ENCODE measurements at places on chromosomes 5 and 9.

DNA sequence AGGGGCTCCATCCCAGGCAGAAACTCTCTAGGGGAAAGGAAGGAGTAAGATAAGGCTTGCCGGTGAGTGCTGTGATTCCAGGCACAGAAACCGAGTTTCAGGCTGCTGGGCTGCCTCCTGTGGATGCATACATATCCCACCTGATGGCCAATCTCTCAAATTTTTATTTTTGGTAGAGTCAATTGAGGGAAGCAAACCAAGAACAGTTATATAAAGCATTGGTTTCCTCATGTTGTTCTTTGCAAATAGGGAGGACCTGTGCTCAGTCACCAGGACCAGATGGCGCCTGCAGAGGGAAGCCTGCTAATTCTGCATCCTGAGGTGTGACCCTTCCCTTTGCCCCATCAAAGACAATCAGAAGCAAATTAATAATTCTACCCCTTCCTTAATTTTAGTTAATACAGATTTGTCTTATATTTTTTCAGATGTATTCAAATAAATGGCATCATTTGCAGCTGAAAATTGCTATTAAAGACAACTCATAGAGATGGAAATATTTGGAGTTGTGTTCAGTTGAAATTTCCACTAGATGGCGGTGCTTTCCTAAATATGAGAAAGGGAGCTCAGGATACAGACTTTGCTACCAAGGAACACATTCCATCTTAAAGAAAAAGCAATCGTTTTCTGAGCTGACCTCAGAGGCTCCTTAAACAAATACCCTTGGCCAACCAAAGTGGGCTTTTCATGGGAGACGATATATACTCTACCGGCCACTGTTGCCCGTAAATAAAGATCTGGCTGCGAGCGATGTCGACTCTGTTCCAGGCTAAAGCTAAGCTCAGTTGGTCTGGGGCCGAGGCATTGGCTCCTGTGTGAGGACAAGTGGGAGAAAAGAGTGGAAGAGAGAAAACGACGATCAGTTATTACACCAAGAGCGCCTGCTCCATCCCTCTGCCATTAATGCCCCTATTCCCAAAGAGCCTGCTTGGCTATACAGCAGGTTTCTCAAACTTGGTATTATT, 225.7 kb upstream of the KLF9 start:
- DNase-seq: no peak

DNA sequence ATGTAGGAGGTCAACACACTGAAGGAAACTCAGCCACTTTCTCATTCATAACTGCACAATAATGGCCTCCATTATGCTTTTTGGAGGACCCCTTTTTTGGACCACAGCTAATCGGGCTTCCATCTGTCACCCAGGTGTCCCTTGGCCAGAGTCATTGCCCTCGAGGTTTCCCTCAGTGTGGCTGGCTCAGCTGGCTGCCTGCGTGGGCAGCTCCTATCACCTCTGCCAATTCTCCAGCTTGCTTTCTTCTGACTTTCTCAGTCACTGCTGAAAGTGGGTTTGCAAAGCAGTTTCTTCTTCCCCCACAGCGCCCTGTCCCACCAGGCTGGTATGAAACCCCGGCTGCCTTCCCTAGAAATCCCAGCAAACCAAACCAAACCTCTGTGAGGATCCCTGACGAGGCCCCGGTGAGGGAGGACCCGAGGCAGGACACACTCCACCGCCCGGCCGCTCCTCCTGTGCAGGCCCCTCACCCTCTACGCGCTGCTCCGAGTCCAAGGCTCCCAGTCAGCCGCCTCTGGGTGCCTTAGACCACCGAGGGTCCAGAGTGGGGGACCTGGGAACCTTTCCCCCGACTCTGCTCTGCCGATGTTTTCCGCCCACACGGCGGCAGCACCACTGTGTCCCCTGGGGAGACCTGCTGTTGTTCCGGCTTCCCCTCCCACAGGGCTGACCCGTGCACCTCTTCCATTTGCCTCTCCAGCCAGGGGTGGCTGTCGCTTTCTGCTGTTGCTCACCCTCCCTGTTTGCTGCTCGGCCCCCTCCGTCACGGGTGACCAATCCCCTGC, 109.5 kb downstream of the TENT4A start:
- DNase-seq: no peak

DNA sequence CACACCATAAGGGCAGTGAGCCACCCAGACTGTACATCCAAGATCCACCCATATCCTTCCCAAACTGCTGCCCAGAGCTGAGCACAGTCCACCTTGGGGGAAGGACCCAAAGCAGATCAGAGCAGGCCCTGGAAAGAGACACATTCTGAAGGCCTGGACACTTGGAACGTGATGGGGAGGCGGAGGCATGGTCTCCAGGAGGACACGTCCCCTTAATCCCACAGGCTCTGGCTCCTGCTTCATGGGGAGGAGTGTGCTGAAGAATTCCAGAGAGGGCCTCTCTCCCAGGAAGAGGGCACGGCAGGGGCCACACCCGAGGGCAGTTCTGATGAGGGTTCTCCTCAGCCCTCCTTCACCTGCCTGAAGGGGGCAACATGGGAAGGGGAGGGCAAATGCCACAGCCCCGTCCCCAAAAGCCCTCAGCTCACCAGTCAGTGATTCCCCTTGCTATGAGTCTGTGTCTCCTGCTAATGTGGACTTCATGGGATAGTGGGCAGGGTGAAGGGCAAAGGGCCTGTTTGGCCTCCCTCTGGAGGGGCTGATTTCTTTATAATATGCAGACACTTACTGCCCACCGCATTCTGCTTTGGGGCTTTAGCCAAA, 276.8 kb downstream of the ENC1 start:
- no peak for DNase-seq

- DNase-seq: no peak
These were observed 11.9 kb downstream of the TNFAIP8 start for GRCh38 chr5:119367502-119368237.

- DNase-seq: peak; percentile 43
These were observed 1.2 kb upstream of the CEMIP2 start for GRCh38 chr9:71769175-71770161.

All from 8988T (cell line).